ACHN (cell line): ENCODE measurements at places on chromosomes 11 and 22.

GRCh38 chr22:50025993-50026392, 13.4 kb upstream of the IL17REL start:
- DNase-seq: no peak

GRCh38 chr11:71136095-71136845, 116.1 kb downstream of the SHANK2 start:
- no peak for DNase-seq

- DNase-seq: no peak
Measured at GRCh38 chr11:118671254-118671653, 8.2 kb downstream of the TREH start.

- DNase-seq: no peak
Measured at GRCh38 chr11:68812526-68812925, 29.2 kb downstream of the CPT1A start.

GRCh38 chr11:126419801-126420697, 64.6 kb downstream of the ST3GAL4 start:
- DNase-seq: no peak

- DNase-seq: no peak
Measured at GRCh38 chr11:44418456-44418830, 108.5 kb upstream of the ALX4 start.
